CD4-positive, alpha-beta memory T cell (primary cell): ENCODE measurements at places on chromosomes 6 and 20. TPM values are rescaled to one million over a fixed set of nuclear protein-coding genes. Genes with fewer than 3 reads are reported as not detected.

GTPBP2 gene
- 82.3 TPM for total RNA-seq

DNA sequence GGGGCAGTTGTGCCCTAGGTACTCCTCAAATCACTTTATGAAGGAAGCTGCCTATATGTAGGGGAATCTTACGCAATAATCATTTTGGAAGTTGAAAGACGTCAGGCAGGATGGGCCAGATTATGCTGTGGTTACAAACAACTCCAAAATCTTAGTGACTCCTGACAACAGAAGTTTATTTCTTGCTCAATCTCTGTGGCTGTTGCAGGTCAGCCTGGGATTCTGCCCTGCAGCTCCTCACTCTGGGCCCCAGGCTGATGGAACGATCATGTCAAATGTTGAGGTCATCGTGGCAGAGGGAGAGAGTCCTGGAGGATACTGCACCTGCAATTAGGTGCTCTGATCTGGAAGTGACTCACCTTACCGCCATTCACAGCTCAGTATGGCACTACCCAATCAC is 88.4 kb downstream of the ZDHHC14 start:
- no peak for DNase-seq

FNDC11 gene
- total RNA-seq, result 1.2 TPM

DNA sequence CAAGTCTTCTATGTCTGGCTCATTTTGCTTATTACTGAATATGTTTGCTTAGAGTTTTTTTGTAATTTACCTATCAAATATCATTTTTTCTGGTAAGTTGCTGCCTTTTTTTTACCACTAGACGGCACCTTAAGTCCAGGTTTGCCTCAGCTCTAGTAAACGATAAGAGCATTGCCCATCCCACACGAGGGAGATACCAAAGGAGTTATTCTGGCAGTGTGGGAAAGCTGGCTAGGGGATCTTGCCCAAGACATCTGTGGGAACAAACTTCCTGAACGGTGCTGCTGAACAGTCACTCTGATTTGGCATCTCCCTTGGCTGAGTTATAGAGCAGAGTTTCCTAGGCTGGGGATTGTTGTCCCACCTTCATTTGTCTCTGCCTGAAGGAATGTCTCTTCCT is 306.4 kb downstream of the COL12A1 start:
- DNase-seq, result no peak

DNA sequence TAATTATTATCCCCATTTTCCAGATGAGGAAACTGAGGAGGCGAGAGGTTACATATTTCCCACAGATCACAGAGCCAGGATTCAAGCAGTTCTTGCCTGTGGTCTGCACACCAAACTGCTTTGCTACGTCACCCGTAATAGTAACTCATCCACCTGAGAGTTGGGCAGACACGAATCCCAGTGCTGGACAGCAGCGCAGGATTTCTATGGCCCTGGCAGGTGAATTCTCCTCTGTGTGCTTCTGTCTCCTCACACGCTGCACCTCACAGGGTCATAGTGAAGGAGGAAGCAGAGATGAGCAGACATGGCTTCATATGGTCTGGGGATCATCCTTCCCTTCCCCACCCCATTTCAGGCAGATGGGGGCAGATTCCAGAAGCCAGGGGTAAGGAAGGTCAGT is 127.0 kb upstream of the LRFN2 start:
- no peak for DNase-seq

MACROD2 gene
- total RNA-seq, result not detected

- no peak for DNase-seq
Observed at GRCh38 chr6:52160472-52161104, 25.6 kb upstream of the IL17A start.

- DNase-seq, result no peak
Observed at GRCh38 chr20:51697096-51697826, 70.9 kb downstream of the ATP9A start.

- DNase-seq, result no peak
Observed at GRCh38 chr20:50788045-50788991, 6.5 kb upstream of the BCAS4 start.

LAMP5 gene
- total RNA-seq, result not detected

DNA sequence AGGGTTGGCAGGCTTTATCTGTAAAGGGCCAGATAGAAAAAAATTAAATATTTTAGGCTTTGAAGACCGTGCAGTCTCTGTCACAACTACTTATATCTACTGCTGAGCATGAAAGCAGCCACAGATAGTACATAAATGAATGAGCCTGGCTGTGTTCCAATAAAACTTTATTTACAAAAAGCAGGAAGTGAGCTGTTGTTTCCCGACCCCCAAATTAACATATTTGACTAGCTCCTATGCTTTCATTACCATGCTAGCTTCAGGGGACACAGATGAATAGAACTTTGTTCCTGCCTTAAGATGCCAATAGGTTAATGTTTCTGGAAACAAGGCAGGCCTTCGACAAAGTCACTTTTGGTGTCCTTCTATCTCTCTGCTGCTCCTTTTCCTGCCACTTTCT is 1058.0 kb upstream of the FLRT3 start:
- DNase-seq, result no peak

DNA sequence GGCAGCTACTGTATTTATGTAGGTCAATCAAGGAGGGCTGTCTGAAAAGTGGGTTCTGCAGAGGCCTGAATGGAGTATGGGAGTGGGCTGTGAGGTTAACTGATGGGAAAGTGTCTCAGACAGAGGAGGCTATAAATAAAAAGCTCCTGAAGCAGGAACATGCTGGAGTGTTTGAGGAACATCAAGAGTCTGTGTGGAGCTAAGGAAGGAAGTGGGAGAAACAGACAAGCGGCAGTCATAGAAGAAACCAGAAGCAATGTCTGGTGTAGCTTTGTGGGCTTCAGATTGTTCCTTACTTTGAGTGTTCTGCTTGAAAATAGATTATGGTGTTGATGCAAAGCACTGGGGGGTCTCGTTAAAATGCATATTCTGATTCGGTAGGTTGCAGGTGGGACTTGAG is 101.5 kb upstream of the OGFRL1 start:
- DNase-seq, result no peak

DNA sequence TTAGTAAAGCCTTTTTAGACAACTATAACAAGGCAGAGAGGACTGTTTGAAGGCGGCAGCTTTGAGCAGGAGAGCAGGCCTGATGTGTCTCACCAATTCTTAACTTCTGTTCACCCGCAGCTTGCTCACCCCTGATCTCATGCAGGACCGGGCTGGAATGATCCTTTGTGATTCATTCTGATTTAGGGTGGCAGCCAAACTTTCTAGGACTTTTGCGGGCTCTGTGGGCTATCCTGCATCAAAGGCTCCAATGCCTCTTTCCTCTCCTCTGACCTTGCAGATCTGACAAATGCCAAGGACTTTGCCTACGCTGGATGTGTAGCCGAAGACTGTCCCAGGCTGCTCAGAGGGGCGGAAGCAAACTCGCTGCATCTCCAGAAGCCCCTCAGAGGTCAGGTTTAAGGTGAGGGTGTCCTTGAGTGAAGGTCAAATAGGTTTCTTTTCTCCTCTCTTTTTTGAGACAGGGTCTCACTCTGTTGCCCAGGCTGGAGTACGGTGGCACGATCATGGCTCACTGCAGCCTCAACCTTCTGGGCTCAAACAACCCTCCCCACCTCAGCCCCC is 72.3 kb downstream of the VEGFA start:
- no peak for DNase-seq

HLA-E gene
- total RNA-seq, result 1,097 TPM

GRCh38 chr6:118306392-118307238 is 241.5 kb upstream of the PLN start:
- DNase-seq, result no peak

DNA sequence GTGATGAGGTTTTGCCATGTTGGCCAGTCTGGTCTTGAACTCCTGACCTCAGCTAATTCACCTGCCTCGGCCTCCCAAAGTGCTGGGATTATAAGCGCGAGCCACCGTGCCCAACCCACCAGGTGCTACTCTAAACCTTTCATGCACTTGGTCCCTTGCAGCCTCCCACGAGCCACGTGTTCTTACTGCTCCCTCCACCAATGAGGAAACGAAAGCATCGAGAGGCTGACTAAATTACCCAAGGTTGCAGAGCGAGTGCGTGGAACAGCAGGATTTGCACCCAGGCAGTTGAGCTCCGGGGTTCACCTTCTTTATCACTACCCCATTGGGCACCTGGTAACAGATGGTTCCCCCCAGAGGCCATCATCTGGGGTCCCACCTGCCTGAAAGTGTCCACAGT is 208.3 kb downstream of the LY86 start:
- DNase-seq, result no peak

- DNase-seq, result no peak
Observed at GRCh38 chr6:129491436-129491835, 218.5 kb downstream of the ARHGAP18 start.

DNA sequence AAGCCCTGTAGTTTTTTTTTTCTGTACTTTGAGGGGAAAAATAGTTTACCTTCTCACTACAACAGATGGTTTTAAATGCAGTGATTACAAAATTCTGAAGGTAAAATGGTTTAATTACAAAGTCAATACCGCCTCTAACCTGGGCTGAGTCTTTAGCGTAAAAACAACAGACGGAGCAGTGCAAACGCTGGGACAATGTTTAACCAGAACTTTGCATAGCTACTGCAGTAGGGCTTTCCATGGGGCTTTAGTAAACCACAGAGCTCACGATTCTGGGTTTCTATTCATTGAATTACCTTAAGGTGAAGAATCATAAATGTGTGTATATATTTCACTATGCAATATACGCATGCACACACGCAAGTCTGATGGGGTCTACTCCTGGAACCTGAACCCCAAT is 77.9 kb downstream of the RFX6 start:
- DNase-seq, result no peak

GRCh38 chr20:14828459-14828858 is 491.0 kb upstream of the FLRT3 start:
- DNase-seq, result no peak

E2F1 gene
- 2.6 TPM for total RNA-seq

GRCh38 chr6:140486450-140487361 is 1112.3 kb upstream of the CITED2 start:
- DNase-seq, result no peak
